ENCODE measurements at places on chromosomes 2 and 18.

GRCh38 chr2:205858881-205859441 lies 176.7 kb downstream of the NRP2 start:
- DNase-seq: no peak

DNA sequence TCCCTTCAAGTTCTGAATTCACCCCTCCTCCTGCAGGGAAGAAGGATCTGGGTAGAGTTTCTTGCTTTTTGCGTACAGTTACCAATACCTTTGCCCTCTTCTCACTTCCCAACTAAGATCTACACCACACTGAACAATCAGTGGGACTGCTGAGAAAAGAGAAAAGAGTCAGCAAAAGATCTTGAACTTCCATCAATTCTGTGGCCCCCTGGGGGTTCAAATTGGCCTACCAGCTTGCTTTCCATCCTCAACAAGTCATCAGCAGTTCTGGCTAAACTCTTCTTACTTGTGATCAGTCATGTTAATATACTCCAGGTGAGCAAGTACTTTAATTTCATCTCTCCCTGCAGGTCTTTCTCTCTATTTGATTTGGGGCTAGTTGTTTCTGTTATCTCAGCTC lies 739.3 kb upstream of the LRRTM4 start:
- DNase-seq: no peak

GRCh38 chr18:7945882-7946281 lies 378.8 kb downstream of the PTPRM start:
- DNase-seq: no peak

DNA sequence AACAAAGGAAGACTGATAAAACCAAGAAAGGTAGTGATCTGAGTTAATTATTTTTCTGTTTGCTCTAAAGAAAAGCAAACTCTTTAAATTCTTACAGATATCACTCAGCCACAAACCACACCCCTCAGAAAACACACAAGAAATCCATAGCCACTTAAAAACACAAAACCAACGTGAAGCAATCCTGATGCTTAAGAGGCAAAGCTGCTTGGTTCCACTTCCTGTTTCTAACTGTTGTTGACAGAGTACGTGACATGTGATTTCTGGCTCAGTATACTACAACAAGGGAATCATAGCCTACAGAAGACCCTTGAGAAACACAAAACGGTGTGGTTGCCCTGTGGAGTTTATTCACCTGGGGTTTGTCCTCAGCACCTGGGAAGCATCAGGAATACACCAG lies 240.9 kb upstream of the APCDD1 start:
- DNase-seq: peak; percentile 57

- DNase-seq: no peak
These were observed 4.1 kb downstream of the RHBDD1 start for GRCh38 chr2:226839951-226840350.

DNA sequence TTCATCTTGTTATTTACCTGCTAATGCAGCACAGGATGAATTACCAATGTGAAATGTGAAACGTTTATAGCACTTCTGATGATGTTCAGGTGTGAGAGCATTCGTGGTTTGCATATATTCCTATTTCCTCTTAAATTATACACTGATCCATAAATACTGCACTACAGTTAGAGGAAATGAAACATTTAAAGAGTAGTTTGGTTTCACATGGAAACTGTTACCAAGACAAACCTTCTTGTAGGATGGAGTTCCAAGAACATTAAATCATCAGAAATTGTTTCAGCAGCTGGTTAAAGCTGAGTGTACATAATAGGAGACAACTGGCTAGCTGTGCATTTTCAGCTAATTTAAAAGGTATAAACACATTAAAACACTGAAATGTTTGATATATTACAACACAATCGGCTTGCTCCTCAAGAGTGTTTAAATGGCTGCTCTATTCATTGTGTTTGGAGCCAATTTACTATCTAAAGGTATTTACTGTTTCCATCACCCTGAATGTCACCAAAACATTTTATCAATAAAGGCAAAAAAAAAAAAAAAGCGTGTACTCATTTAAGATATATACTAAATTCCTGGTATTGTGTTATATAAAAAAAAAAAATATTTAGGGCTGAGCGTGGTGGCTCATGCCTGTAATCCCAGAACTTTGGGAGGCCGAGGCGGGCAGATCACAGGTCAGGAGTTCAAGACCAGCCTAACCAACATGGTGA lies 100.6 kb downstream of the DYM start:
- DNase-seq: no peak

- peak; percentile 34 for DNase-seq
These were observed 3.6 kb upstream of the DGKD start for GRCh38 chr2:233350708-233351107.

- DNase-seq: no peak
These were observed 162.3 kb upstream of the TMEM200C start for GRCh38 chr18:6057604-6058003.

Data from CD4-positive, alpha-beta T cell (primary cell).